Cerebellum (tissue), 4 donors: ENCODE measurements at places on chromosomes 11 and 22.

- no peak for DNase-seq
Measured at GRCh38 chr11:115566180-115566764, 62.1 kb upstream of the CADM1 start.

- DNase-seq = no peak
Measured at GRCh38 chr11:104005234-104005855, 31.1 kb upstream of the DDI1 start.

DNA sequence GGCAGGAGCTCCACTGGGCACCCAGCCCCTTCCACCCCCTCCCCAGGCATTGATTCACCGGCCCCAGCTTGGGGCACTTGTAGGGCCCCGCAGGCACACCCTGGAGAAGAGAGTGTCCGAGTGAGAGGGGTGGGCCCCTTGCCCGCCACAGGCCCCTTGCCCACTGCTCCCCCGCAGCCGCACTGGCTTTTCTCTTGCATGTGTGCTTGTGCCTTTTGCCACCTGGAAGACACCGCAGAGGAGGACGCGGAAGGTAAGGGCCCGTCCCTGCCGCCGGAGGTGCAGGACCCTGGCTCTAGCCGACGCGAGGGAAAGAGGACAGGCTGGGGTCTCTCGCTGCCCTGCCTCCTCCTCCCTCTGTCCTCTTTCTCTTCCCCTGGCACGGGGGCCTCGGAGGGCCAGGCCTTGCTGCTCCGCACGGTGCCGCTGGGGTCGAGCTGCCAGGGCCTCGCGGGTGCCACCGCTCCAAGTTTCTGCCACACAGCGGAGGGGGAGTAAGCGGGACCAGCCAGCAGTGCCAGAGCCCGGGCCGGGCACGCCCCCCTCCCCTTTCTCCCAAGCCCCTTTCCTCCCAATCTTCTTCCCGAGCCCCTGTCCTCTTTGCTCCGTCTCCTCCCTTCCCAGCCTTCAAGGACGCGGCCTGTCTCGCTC is 9.5 kb downstream of the TNNT3 start:
- DNase-seq = no peak

- no peak for DNase-seq
Measured at GRCh38 chr11:80346353-80347059, 905.7 kb upstream of the TENM4 start.

GRCh38 chr11:125588505-125588904 is 4.1 kb upstream of the STT3A start:
- DNase-seq = no peak

GRCh38 chr11:119029340-119030028 is 1.2 kb downstream of the SLC37A4 start:
- DNase-seq = no peak

DNA sequence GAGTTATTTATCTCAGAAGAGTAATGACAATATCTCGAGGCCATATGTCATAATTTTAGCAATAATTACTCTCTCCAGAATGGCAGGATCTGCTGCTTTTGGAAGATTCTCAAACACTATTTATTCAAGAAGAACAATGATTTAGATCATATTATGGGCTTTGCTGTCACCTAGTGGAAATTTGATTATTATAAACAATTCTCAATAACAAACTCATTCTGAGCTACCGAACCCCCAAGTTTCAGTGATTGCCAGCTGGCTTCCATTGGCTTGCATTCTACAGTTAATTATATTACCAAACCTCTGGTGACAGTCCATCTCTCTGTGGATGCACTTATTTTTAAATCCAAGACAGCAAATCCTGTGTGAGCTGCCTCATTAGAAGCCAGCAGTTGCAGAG is 27.9 kb upstream of the SLC36A4 start:
- DNase-seq = peak; percentile 36

DNA sequence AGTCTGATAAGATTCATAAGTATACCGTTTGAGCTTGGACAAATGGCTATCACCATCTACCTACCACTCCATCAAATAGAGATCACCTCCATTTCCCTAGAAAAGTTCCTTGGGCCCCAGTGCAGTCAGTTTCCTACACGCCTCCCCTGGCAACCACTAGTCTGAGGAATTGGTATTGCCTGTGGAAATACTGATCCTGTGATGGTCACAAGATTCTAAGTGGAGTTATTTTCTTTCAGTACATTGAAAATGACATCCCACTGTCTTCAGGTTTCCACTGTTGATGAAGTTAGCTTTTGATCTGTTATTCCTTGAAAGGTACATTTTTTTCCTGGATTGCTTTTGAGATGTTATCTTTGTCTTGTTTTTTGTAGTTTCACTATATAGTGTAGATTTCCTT is 4.6 kb upstream of the ACCSL start:
- DNase-seq = no peak

DNA sequence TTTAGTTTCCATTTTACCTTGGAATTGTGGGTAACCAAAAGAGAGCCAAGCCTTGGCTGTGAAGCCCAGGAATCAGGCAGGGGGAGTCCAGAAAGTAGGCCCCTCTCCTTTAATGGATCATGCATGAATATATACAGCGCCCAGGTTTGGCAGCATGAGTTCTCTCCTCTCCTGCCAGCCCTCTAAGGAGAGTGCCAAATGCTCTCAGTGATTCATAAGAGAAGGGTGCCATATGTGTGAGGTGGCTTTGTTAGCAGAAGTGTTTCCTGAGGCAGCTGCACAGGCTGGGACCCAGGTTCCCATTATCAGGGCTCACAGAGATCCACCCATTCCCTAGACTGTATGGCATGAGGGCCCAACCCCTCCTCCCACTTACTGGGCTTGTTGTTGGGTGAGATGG is 52.3 kb upstream of the SCUBE2 start:
- no peak for DNase-seq

DNA sequence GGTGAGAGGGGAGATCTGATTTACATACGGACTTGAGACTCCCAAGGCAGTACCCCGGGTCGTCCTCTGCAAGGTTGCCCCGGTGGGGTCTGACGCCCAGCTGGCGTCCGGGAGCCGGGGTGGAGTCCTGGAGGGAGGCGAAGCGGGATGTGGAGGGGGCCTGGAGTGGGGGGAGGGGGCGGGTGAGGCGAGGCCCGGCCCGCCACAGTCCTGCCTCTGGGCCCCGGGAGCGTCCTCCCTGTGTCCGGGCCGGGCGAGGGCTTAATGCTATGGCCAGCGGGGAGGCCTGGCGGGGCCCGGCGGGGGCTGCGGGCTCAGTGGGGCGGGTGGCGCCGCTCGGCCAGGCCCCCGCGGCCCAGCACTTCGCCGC is 2.4 kb upstream of the MYBPC3 start:
- no peak for DNase-seq

- DNase-seq = peak; percentile 87
Measured at GRCh38 chr11:133082841-133083488, 449.3 kb downstream of the OPCML start.

GRCh38 chr11:76270389-76270788 is 64.1 kb upstream of the WNT11 start:
- no peak for DNase-seq

GRCh38 chr11:128940156-128940555 is 2.5 kb downstream of the TP53AIP1 start:
- DNase-seq = no peak

DNA sequence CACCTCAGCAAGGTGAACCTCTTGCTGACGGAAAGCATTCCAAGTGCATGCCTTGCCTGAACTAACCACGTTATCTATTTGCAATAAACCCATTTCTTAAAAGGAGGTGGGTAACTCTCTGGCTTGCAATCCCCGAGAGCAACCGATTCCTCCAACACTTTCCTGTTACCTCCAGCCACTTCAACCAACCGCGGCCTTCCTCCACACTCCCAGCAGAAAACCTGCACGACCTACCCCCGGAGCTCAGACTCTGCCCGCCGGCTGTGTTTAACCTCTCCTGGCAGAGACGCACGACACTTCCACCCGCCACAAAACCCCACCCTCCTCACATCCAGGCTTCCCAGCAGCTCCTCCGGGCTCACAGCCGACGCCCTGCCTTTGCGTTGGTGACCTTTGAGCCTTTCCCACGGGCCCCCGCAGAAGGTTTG is 708 bp downstream of the SCO2 start:
- no peak for DNase-seq

DNA sequence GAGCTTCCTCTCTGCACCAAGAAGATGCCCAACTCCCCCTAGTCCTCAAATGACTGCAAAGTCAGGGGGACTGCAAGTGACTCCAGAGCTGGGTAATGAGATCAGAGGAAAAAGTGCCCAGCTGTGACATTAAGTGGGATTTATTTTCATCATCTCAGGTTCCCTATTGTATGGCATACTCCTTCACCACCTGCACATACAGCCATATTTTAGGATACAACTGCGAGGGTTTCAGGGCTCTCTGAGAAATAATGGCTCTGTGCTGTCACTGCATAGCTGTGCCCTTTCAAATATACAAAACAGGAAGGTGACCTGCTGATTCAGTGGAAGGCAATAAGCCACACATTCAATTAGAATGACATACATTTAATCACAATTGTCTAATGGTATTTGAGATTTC is 45.6 kb upstream of the PLET1 start:
- no peak for DNase-seq

- no peak for DNase-seq
Measured at GRCh38 chr11:97641988-97642387, 1252.2 kb downstream of the JRKL start.

- DNase-seq = no peak
Measured at GRCh38 chr22:23070418-23071229, at the start of gene GNAZ. Gene GNAZ (plus strand): TSS chr22:23070519. CDS start chr22:23095696, 25,177 bp downstream.

DNA sequence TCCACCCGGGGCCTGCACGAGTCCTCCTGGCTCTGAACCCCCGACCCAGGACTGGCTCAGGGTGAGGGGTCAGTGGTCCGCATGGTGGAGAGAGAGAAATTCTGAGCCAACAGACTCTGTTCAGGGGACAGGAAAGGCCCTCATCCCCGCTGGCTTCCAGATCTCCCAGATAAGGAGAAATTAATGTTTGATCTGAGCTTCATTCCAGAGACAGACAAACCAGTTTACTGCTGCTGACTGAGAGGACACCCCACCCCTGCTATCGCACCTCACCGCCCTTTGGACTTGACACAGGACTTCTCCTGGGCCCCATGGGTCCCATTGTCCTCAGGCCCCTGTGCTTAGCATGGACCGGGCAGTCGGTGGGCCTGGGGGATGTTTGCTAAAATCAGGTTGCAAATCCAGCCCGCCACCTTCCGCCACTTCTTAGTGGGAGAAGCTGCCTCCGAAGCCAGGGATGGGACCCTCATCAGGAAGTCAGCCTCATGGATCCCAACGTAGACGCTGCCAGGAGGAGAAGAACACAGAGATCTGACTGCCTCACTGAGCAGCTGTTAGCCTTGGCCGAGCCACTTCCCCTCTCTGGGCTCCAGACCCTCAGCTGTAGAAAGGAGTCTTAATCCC is 11.2 kb upstream of the UPK3A start:
- DNase-seq = no peak

DNA sequence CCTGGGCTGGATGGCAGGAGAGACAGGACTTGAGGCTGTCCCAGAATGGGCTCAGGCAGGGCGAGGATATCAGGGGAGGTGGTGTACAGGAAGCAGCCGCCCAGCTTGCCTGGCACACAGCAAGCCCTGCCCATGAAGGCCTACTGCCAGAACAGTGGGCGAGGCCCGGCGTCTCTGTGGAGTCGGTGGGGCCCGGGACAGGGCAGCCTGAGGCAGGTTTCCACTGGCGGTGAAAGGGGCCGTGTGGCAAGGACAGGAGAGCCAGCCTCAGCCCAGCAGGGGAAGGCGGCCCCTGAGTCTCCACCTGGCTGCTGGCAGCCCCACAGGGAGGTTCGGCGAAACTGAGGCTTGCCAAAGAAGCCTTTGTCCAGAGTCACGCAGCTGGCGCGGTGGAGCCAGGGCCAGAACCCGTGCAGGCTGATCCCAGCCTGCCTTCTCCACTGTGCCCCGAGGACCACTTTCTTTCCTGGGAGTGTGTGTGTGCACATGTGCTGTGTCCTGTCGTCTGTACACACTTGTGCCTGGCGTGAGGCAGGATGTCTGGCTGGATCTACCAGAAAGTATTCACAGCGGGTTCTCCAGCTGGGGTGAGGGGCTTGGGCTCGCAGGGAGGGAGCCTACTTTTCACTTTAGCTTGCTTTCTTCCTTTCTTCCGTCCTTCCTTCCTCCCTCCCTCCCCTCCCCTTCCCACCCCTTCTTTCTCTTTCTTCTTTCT is 1.2 kb downstream of the TSPO start:
- no peak for DNase-seq

DNA sequence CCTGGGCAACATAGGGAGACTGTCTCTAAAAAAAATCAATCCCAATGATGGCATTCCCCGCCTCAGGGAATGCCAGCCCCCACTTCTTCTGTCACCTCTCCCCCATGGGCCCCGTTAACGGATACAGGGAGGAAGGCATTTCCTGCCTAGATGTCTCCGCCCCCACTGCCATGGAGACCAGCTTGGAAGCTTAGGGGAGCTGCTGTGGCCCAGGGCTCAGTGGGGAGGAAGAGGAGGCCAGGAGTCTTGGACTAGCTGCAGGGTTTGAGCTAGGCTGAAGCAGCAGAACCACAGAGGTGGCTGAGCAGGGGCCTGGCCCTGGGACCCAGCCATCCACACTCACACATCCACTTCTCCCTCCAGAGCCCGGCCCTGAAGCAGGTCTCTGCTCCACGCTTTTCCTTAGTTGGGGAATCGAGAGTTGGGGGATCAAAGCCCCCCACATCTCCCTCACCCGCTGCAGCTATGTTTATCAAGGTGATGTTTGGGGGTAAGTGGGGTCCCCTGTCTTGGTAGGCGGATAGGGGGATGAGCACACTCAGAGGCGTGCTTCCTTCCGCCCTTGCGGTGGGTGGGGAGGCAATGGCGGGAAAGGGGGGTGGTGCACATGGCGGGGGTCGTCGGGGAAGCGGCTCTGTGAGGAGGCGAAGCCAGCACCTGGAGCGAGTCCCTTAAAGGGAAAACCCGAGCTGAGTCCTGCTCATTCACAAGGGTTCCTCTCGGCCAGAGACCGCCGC is at the start of gene C22orf15:
C22orf15 (plus strand) TSS at position 149 of the 737 bp plus-strand sequence; CDS start at position 466, 317 bp downstream.
- DNase-seq = no peak

- no peak for DNase-seq
Measured at GRCh38 chr11:25655636-25656035, 676.3 kb upstream of the ANO3 start.

DNA sequence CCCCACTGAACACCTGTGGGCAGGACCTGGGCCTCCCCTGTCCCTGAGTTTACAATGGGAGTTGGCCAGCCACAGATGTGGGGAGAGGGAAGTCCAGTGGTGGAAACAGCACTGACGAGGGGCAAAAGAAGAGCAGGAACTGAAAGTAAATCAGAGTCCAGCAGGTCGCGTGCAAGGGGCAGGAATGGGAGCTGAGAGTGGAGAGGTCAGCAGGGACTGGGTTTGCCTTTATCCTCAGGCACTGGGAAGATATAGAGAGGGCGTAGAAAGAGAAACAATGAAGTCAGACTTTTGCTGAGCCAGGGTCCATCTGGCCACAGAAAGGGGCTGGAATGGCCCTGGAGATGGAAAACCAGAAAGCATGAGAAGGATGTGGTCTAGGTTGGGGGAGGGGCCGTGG is 8.5 kb downstream of the P2RY6 start:
- no peak for DNase-seq

DNA sequence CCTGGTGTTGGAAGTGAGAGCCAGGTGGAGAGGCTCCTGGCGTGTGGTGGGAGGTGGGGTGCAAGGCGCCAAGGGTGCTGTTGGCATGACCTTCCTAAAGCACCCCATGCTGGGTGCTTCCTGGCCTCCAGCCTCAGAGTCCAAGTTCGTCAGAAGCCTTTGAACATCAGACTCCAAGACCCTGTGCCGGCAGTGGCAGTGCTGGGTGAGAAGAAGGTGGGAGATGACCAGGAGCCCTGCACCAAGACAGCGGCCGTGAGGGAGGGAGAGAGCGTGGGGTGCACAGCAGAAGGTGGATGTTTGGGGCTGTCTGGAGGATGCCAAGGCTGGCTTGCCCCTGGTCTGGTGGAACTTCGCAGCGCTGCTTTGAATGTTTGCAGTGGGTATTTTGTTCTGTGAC is 29.7 kb upstream of the PARVB start:
- no peak for DNase-seq
